Upper lobe of left lung (tissue), 6 donors: ENCODE measurements at places on chromosomes 5 and 9. TPM values are rescaled to one million over a fixed set of nuclear protein-coding genes. Genes with fewer than 3 reads are reported as not detected.

DNA sequence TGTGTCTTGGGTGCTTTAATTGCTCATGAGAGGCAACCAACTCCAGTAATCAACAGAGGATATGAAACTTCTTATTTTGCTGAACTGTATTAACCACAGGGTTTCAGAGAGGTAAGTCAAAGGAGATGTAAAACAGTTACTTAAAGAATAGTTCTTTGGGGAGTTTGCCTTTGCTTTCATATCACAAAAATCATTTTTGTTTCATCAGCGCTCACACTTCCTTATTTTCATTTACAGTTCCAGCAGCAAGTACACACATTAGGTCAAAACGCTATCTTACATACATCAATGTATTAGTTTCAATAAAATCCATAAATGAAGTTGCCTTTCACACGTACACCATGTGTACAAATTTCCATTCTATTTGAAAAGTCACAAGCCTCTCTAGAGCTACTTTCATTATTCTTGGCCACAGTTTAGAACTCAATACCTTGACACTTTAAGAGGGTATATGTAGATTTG, 50.1 kb downstream of the ST8SIA4 start:
- H3K27me3 ChIP-seq = no peaks in the 10 kb centered on the region
- no peaks in the 10 kb centered on the region for H3K36me3 ChIP-seq
- H3K4me1 ChIP-seq = no peaks in the 10 kb centered on the region
- peak overlapping the region; percentile 74 for H3K27ac ChIP-seq
- no peak overlapping the region for H3K4me3 ChIP-seq

- H3K27ac ChIP-seq = no peak overlapping the region
- no peak overlapping the region for H3K4me3 ChIP-seq
- no peaks in the 10 kb centered on the region for H3K36me3 ChIP-seq
Observed at GRCh38 chr9:68505681-68506409, 34.8 kb downstream of the TMEM252 start.

The FAM169A gene
- total RNA-seq = 1.2 TPM

DNA sequence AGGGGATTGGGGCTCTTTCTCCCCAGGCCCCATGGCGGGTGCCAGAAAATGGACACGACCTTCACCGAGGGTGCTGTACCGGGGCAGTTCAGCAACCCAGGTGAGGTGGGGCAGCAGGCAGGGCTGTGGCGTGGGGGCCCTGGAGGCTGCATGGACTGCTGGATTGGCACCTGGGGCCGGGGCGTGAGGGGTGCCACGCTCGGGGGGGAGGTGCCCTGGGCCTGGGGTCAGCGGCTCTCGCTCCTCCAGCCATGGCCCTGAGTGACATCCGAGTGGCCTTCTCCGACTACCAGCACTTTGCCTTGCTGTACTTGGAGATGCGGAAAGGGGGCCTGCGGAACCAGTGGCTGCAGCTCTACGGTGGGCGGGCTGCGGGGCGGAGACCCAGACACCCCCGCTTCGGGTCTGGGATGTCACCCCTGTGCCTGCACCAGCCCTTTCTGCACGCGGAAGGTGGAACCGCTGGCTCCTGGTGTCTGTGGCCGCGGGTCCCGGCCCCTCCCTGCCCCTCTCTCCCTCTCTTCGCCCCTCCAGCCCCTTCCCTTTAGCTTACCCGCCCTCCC, 1.8 kb downstream of the LCNL1 start:
- no peak overlapping the region for H3K27ac ChIP-seq
- H3K4me1 ChIP-seq = peaks cover 33% of the 10 kb centered on the region
- no peaks in the 10 kb centered on the region for H3K36me3 ChIP-seq
- H3K27me3 ChIP-seq = peaks cover 18% of the 10 kb centered on the region

GRCh38 chr9:96279932-96280331, 22.0 kb downstream of the HSD17B3 start:
- no peak overlapping the region for H3K4me3 ChIP-seq
- H3K27me3 ChIP-seq = no peaks in the 10 kb centered on the region
- no peak for DNase-seq

DNA sequence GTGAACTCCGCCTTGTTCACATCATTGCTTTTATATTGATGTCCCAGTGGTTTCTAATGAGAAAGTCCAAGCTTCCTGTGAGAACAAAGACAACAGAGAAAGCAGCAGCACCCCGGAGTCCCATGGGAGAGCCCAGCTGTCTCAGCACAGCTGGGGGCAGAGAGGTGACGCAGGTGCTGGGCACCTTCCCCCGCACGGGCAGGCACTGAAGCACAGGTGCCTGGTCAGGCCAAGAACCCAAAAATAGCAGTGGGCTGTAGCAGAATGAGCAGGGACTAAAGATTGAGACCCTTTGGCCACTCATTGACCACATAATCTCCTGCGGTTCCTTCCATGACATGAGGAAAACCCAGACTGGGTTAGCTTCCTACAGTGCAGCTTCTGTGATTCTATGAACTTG, 18.8 kb downstream of the SRD5A1 start:
- no peak overlapping the region for H3K4me3 ChIP-seq
- DNase-seq = no peak
- H3K27me3 ChIP-seq = no peaks in the 10 kb centered on the region

The CDKN2B-AS1 gene
- total RNA-seq = 1.3 TPM

GRCh38 chr9:13444245-13445102, 165.0 kb upstream of the MPDZ start:
- no peaks in the 10 kb centered on the region for H3K36me3 ChIP-seq
- H3K4me1 ChIP-seq = peaks cover 5% of the 10 kb centered on the region
- H3K4me3 ChIP-seq = no peak overlapping the region
- H3K27ac ChIP-seq = peak overlapping the region; percentile 46
- H3K27me3 ChIP-seq = no peaks in the 10 kb centered on the region

GRCh38 chr5:11709021-11709420, 195.2 kb downstream of the CTNND2 start:
- H3K27ac ChIP-seq = no peak overlapping the region
- H3K4me1 ChIP-seq = no peaks in the 10 kb centered on the region
- H3K36me3 ChIP-seq = no peaks in the 10 kb centered on the region
